NCI-H1694 (cell line): ENCODE measurements at places on chromosomes 16 and 17.

GRCh38 chr16:27892879-27893278 is 170.6 kb downstream of the GSG1L start:
- no peak for DNase-seq

DNA sequence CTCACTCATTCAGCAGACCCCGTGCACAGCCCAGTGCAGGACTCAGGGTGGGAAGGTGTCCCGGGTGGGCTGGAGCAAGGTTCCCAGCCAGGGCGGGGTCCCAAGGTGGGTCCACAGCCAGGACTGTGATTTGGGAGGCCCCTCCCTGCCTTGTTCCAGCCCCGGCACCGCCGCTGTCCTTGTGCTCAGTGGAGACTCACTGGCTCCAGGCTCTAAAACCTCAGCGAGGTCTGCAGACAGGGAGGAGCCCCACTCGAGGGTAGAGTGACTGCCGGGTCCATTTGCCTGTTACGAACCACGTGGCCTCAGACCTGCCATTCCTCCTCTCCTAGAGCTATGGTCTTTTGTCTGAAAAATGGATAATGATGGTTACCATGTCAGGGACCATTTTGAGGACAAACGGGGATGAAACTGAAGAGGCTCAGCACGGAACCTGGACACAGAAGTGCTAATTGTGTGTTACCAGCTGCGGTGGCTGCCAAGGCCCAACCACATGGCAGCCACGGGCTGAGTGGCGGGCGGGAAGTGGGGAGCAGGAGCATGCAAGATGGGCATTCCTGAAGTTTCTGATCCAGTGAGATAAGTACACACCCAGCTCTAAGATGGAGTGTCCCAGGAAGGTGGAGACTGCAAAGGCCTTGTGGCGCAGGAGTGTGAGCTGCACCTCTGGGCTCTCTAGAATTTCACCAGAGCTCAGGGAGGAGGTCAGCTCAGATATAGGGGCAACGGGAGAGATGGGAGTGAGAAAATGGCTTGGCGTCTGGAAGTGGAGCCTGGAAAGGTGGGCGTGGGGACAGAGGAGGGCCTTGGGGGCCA is 317.6 kb downstream of the SEC14L1 start:
- DNase-seq = no peak

DNA sequence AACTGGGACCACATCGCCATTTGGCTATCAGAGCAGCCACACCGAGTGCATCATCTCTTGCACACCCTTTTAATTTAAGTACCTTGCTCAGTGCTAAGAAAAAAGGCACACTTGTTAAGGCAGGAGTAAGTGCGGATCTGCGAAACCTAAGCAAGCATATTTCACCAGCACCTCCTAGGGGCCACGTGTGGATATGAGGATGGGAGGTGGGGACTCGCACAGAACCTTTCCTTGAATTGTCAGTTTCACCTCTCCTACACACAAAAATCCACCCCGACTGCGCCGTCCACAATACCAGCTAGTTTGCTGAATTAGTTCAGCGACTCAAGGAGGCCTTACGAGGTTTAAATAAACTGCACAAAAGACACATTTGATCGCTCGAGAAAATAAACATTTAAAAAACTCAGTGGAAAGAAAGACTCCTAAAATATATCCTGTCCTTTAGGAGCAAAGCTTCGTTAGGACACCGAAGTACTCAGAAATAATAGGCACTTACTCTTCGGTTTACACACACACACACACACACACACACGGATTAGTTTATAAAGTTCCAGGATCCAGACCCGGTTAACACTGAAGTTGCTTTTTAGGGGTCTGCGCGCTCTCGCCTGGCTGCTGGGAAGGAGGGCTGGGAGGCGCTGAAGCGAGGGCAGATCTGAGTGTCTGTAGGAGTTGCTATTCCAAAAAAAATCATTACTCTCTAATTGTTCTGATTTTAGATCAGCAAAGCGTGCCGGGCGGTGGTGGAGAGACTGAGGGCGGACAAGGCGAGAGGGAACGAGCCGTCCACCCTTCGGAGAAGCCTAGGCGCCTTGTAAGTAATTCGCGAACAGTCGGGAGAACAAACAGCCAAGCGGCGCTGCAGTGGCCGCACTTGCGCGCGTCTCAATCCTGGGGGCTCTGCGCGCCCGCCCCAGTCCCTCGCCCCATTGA is 1.0 kb upstream of the KCNJ2 start:
- no peak for DNase-seq

- no peak for DNase-seq
Observed at GRCh38 chr17:57623620-57624019, 121.5 kb downstream of the CCDC182 start.

DNA sequence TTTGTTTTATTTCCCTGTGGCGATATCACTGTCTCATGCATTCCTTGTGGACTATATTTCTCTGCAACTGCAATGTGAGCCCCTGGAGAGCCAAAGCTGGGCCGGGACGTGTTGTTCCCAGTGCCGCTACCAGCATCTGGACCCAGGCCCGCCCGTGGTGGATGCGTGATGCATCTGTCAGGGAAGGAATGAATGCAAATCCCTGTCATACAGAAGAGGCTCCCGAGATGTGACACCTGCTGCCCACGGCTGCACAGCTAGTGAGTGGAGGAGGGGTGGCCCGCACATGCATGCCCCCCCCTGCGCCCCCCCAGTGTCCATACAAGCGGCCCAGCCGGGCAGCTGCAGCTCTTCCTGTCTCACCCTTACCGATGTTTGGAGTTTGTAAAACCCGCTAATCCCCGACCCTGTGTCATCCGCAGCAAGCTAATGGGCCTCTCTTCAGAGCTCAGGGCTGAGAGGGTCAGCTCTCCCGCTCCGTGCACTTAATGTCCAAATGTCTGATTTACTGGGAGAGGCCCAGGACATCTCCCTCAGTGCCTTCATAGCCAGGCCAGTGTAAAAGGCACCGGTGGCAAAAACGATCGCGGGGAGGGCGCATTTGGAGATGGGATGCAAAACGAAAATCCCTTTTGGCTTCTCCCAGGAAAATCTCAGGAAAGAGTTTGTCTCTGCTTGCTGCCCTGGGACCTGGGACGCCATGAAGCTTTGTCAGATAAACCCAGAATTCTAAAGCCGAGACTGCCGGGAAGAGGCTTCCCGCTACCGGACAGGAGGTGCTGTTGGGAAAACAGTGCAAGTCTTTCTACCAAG is 91.8 kb downstream of the FOXL1 start:
- DNase-seq = no peak

- DNase-seq = no peak
Observed at GRCh38 chr17:62616993-62617893, 10.2 kb upstream of the MRC2 start.

DNA sequence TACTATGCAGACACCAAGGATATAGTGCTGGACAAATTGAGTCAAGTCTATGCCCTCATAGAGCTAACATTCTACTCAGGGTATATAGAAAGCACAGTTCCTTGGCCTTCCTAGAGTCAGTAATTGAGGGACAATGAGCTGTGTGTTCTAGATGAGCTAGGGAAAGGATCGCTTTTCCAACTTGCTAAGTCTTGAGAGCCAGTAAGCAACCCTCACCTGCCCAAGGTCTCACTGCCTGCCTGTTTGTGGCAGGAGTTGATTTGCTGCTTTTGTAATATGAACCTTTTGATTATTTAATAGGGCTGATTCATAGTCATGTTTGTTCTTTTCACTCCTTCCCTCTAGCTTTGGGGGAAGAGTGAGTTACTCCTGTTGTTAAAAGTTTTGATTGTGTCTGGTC is 6.5 kb downstream of the DDX42 start:
- DNase-seq = no peak

- DNase-seq = no peak
Observed at GRCh38 chr17:13750816-13751793, 149.4 kb upstream of the HS3ST3A1 start.

- DNase-seq = no peak
Observed at GRCh38 chr16:87541147-87541871, 48.5 kb upstream of the ZCCHC14 start.

GRCh38 chr17:50150354-50151040 is at the start of gene PPP1R9B:
Gene PPP1R9B, minus strand, starts transcription at chr17:50150677. Its CDS starts 164 bp downstream, at chr17:50150513.
- no peak for DNase-seq

- no peak for DNase-seq
Observed at GRCh38 chr16:57590654-57591085, 37.8 kb upstream of the ADGRG1 start.

DNA sequence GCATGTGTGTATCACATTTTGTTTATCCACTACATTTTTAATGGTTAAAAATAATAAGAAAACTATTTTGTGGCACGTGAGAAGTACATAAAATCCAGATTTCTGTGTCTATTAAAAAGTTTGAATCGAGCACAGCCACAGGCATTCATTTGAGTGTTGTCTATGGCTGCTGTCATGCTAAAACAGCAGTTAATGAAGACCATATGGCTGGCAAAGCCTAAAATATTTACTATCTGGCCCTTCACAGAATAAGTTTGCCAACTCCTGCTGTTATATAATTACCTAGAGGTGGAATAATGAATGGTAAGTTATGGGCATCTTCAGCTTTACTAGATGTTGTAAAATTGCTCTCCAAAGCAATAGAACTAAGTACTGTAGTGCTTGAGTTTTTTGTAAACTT is 30.5 kb downstream of the TMEM98 start:
- DNase-seq = peak; percentile 55

DNA sequence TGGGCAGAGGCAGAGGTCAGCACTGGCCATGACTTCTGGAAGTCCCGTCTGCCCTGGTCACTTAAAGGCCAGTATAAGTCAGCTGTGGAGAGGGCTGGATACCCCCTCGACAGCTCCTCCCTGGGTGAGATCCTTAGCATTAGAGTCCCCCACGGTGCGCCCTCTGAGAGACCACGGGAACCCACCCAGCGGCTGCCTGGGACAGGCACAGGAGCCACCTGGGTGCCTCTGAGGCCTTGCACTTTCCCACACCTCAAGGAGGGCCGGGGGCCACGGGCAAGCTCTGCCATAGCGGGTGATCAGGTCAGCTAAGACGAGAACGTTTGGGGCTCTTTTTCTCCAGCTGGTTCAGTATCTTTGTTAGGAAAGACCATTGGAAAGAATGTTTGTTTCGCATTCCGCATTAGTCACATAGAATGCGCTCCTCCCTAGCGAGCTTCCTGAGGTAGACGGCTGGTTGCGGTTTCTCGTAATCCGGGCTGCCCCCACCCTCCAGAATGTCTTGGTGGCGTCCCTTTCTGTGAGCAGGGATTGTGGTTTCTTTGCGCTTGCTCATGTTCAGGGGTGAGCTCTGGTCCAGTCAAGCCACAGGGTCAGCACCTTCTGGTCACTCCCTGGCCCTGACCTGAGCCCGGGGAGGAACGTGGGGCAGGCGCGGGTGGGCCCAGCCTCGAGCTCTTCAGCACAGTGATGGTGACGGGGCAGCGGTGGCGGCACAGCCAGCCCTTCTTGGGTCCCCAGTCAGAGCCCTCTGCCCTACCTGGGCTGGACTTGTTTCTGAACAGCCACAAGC is 25.2 kb downstream of the NME3 start:
- no peak for DNase-seq

DNA sequence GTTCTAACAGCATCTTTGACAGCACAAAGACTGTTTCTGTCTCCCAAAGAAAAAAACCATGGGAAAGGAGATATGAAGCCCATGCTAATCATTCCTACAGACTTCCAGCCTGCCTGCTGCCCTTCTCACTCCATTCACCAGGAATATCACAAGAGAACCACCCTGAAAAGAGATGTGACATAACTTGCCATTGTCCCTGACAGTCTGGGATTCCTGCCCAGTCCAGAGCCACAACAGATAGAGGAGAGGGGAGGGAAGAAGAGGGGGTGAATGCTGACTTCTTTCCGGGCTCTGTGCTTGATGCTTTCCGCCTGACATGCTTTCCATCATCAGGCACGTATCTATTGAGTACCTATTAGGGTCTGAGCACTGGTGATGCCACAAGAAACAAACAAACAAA is 31.6 kb upstream of the ASIC2 start:
- DNase-seq = no peak

DNA sequence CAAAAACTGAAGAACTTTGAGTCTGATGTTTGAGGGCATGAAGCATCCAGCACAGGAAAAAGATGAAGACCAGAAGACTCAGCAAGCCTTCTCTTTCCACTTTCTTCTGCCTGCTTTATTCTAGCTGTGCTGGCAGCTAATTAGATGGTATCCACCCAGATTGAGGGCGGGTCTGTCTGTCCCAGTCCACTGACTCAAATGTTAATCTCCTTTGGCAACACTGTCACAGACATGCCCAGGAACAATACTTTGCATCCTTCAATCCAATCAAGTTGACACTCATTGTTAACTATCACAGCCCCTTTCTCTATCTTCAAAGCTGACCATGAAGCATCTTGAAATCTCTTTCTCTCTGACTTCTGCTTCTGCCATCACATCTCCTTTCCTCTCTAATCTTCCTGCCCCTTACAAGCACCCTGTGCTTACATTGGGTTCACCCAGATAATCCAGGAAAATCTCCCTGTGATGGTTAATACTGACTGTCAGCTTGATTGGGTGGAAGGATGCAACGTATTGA is 115.9 kb upstream of the CDH13 start:
- DNase-seq = no peak

GRCh38 chr17:81552244-81553017 is at the start of gene FAAP100:
Gene FAAP100, minus strand, starts transcription at chr17:81552353. Its CDS starts 23 bp downstream, at chr17:81552330.
- DNase-seq = no peak

DNA sequence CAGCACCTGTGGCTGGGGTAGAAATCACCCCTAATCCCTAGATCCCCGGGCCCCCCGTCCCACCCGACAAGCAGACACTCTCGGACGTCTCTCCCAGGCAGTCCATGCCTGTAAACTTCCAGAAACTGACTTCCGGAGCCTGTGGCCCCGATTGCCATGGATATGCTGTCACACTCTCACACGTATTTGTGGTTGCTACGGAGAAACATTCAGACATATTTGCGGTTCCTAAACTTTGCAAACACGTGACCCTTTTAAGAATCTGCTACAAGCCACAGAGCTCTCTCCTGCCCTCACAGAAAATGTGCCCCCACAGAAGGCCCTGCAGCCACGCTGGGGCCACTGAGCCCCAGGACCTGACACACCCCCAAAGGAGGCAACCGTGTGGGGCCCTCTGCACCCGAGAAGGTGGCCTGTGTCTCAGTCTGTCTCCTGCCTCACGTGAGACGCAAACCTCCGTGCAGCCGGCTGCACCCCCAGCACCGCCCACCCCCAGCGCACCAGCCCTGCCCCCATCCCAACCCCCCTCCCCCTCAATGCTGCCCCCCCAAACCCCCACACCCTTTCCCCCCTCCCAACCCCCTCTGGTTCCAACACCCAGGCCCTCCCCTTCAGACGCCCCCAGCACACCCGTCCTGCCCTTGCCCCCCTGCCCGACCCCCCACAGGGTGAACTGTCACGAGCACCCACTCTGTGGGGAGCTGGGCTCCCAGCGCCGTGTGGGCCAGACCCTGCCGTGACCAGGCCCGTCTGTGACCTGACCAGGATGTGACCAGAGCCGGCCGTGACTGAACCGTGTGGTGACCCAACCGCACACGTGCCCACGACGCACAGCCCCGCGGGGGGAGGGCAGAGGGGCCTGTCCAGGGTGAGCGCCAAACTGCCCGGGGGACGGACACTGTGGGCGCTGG is 66.3 kb upstream of the METRNL start:
- DNase-seq = no peak

DNA sequence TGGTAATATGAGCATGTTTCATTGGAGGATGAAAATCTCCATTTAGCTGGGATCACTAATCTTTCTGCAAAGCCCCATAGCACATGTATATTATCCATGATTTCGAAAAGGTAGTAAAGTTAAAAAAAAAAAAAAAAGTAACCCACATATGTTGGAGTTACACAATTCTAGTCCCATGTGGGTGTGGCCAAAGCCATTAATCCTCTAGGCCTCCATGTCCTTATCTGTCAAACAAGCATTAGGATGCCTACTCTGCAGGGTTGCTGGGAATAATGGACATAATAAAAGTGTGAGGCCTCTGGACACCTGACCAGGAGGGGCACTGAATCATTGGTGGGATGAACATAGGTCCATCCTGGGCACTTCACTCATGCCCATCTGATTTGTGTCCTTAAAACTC is 29.2 kb upstream of the VAT1L start:
- no peak for DNase-seq
